ENCODE measurements at places on chromosomes 2 and 18. TPM values are rescaled to one million over a fixed set of nuclear protein-coding genes. Genes with fewer than 3 reads are reported as not detected.
A peak's percentile ranks its signal among the peaks of the same experiment; 100 is the strongest.

GRCh38 chr2:19664646-19665045 lies 237.1 kb downstream of the TTC32 start:
- no peaks in the 10 kb centered on the region for H3K36me3 ChIP-seq
- no peak overlapping the region for H3K4me3 ChIP-seq
- H3K4me1 ChIP-seq, result peaks cover 9% of the 10 kb centered on the region
- no peak for DNase-seq
- H3K27me3 ChIP-seq, result peaks cover 15% of the 10 kb centered on the region
- no peak overlapping the region for H3K27ac ChIP-seq

DNA sequence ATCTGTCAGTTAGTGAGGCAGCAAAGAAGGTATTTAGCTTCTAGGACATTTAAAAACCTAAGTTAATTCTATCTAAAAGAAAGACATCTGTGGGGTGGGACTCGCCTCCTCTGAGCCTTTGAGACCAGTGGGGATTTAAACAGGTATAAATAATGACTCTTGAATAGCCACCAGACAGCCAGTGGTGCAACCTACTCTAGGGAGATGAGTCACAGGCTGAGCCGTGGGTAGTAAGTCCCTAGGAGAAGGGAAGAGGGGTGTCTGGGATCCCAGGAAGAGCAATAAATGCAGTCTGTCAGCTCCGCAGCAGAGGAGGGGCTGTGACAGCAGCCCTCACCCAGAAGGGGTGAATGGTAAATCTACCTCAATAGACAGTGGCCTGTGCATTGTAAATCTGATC lies 43.1 kb upstream of the GALNT3 start:
- H3K4me3 ChIP-seq, result no peak overlapping the region
- peaks cover 14% of the 10 kb centered on the region for H3K4me1 ChIP-seq
- no peak for DNase-seq
- H3K27ac ChIP-seq, result no peak overlapping the region
- H3K36me3 ChIP-seq, result peaks cover 3% of the 10 kb centered on the region
- no peaks in the 10 kb centered on the region for H3K27me3 ChIP-seq

- H3K4me3 ChIP-seq, result no peak overlapping the region
- peaks cover 5% of the 10 kb centered on the region for H3K36me3 ChIP-seq
- H3K4me1 ChIP-seq, result peaks cover 78% of the 10 kb centered on the region
- no peak for DNase-seq
- H3K27me3 ChIP-seq, result no peaks in the 10 kb centered on the region
Measured at GRCh38 chr2:58957188-58957840, 716.2 kb upstream of the FANCL start.

- H3K27me3 ChIP-seq, result no peaks in the 10 kb centered on the region
- no peaks in the 10 kb centered on the region for H3K36me3 ChIP-seq
- peaks cover 46% of the 10 kb centered on the region for H3K4me1 ChIP-seq
- H3K27ac ChIP-seq, result no peak overlapping the region
- no peak for DNase-seq
- no peak overlapping the region for H3K4me3 ChIP-seq
Measured at GRCh38 chr2:207161247-207162123, 4.3 kb downstream of the KLF7 start.

DNA sequence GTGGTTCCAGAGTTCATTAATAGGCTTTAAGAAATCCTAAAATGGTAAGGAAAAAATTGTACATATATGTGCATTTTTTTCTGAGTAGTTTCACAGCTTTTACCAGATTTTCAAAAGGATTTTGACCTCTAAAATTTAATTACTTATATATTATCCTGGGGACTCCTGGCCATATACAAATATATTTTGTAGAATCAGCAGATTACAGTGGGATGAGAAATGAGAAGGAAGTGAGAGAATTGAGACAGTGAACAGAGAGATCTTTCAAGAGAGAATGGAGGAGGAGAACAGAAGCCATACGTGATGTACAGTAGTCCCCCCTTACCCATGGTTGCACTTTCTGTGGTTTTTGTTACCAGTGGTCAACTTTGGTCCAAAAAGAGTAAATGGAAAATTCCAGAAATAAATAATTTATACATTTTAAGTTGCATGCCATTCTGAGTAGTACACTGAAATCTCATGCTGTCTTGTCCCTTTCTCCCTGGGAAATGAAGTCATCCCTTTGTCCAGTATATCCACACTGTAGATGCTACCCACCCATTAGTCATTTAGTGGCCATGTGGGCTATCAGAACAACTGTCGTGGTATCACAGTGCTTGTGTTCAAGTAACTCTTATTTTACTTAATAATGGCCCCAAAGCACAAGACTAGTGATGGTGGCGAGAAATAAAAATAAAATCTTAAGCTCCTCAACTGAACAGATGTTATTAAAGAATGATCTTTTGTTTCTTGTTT lies 130.4 kb upstream of the MYO3B start:
- no peak for DNase-seq
- H3K27me3 ChIP-seq, result no peaks in the 10 kb centered on the region
- no peak overlapping the region for H3K27ac ChIP-seq
- H3K4me1 ChIP-seq, result no peaks in the 10 kb centered on the region
- peaks cover 22% of the 10 kb centered on the region for H3K36me3 ChIP-seq

GRCh38 chr2:143219266-143219665 lies 90.0 kb downstream of the ARHGAP15 start:
- H3K36me3 ChIP-seq, result no peaks in the 10 kb centered on the region
- H3K4me1 ChIP-seq, result no peaks in the 10 kb centered on the region
- H3K4me3 ChIP-seq, result no peak overlapping the region
- H3K27ac ChIP-seq, result no peak overlapping the region

- no peaks in the 10 kb centered on the region for H3K27me3 ChIP-seq
- DNase-seq, result no peak
- no peak overlapping the region for H3K4me3 ChIP-seq
- H3K4me1 ChIP-seq, result no peaks in the 10 kb centered on the region
Measured at GRCh38 chr2:214127170-214127569, 283.7 kb upstream of the VWC2L start.

DNA sequence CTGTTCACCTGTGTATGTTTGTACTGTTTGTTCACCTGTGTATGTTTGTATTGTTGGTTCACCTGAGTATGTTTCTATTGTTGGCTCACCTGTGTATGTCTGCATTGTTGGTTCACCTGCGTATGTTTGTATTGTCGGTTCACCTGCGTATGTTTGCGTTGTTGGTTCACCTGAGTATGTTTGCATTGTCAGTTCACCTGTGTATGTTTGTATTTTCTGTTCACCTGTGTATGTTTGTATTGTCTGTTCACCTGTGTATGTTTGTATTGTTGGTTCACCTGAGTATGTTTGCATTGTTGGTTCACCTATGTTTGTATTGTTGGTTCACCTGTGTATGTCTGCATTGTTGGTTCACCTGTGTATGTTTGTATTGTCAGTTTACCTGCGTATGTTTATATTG lies 14.6 kb downstream of the ADI1 start:
- DNase-seq, result no peak
- H3K36me3 ChIP-seq, result peaks cover 37% of the 10 kb centered on the region
- no peak overlapping the region for H3K4me3 ChIP-seq
- no peak overlapping the region for H3K27ac ChIP-seq

GRCh38 chr2:111157798-111158197 lies 37.1 kb downstream of the BCL2L11 start:
- H3K27ac ChIP-seq, result no peak overlapping the region
- H3K4me3 ChIP-seq, result no peak overlapping the region
- no peaks in the 10 kb centered on the region for H3K27me3 ChIP-seq
- H3K36me3 ChIP-seq, result peaks cover 22% of the 10 kb centered on the region

DNA sequence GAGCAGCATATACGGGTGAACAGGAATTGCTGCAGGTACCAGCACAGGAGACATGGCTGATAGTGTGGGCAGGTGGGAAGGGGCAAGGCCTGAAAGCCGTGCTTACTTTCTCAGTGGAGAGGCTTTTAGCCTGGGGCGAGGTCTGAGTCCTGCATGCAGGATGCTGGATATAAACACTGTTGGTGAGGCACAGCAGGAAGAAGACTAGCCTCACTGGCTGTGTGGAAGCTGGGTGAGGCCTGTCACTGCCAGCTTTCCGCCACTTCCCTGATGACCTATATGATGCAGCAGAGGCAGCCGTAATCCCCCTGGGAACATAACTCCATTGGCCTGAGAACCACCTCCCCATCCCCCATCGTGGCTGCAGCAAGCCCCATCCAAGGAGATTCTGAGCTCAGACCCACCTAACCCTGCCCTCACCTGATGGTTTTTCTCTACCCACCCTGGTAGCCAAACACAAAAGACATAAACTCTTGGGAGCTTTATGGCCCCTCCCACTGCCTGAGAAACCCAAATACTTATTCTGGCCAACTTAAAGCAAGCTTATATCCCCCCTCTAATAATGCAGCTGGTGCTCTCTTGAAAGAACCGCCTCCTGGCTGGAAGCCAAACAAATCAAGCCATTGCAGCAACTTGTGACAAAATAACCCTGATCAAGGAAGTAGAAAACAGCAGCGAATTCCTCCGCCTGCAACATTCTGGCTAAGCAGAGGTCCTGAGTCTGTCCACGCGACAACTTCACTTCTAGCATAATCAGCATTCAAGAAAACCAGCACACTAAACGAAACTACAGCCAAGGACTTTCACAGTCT lies 54.6 kb upstream of the DSC1 start:
- peaks cover 17% of the 10 kb centered on the region for H3K36me3 ChIP-seq
- no peaks in the 10 kb centered on the region for H3K27me3 ChIP-seq
- H3K4me1 ChIP-seq, result peaks cover 23% of the 10 kb centered on the region
- H3K4me3 ChIP-seq, result no peak overlapping the region

- H3K4me1 ChIP-seq, result peaks cover 4% of the 10 kb centered on the region
- H3K27ac ChIP-seq, result no peak overlapping the region
- peaks cover 14% of the 10 kb centered on the region for H3K36me3 ChIP-seq
- DNase-seq, result no peak
- no peak overlapping the region for H3K4me3 ChIP-seq
Measured at GRCh38 chr2:42744545-42745082, 19.3 kb downstream of the OXER1 start.

GRCh38 chr2:238525990-238526389 lies 99.3 kb downstream of the ASB1 start:
- peaks cover 5% of the 10 kb centered on the region for H3K36me3 ChIP-seq
- H3K4me3 ChIP-seq, result no peak overlapping the region
- H3K27ac ChIP-seq, result no peak overlapping the region
- peaks cover 16% of the 10 kb centered on the region for H3K4me1 ChIP-seq
- no peak for DNase-seq

GRCh38 chr18:78895207-78896001 lies 84.2 kb upstream of the SALL3 start:
- H3K27ac ChIP-seq, result no peak overlapping the region
- H3K4me3 ChIP-seq, result no peak overlapping the region
- H3K27me3 ChIP-seq, result peaks cover 11% of the 10 kb centered on the region
- H3K4me1 ChIP-seq, result no peaks in the 10 kb centered on the region
- H3K36me3 ChIP-seq, result no peaks in the 10 kb centered on the region

DNA sequence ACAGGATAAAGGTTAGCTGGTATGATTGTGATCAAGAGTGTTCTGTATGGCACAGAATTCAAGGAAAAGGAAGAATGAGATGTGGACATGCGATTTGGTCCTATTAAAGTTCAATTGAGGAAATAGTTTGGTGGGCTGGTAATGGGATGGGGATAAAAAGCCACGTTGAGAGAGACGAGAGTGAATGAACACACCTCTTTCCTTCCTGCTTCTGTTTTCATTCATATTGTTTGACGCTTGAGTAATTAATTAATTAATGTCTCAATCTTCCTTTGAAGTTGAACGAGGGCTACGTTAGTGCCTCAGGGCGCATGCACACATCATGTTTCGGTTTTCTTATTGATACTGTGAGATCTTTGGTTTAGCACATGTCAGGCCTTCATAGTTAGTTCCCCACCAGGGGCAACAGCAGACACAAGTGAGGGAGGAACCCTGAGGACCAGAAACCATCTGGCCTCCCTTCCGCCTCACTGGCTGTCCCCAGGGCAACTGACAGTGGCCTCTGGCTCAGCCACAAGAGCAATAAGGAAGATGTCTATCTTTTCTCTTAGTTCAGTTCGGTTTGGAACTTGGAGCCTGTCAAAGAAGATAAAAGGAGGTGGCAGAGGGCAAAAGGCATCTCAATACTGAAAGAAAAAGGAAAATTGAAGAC lies 116.0 kb downstream of the LIPG start:
- peaks cover 21% of the 10 kb centered on the region for H3K4me1 ChIP-seq
- no peak overlapping the region for H3K4me3 ChIP-seq
- DNase-seq, result no peak
- peaks cover 9% of the 10 kb centered on the region for H3K27me3 ChIP-seq
- no peaks in the 10 kb centered on the region for H3K36me3 ChIP-seq

GRCh38 chr2:205267323-205267722 lies 415.0 kb upstream of the NRP2 start:
- no peaks in the 10 kb centered on the region for H3K36me3 ChIP-seq
- no peaks in the 10 kb centered on the region for H3K27me3 ChIP-seq
- H3K4me1 ChIP-seq, result peaks cover 8% of the 10 kb centered on the region
- DNase-seq, result no peak
- no peak overlapping the region for H3K27ac ChIP-seq

GRCh38 chr2:169005080-169005598 lies 26.0 kb downstream of the ABCB11 start:
- no peak overlapping the region for H3K27ac ChIP-seq
- DNase-seq, result no peak
- peaks cover 5% of the 10 kb centered on the region for H3K4me1 ChIP-seq
- H3K36me3 ChIP-seq, result peaks cover 2% of the 10 kb centered on the region
- H3K4me3 ChIP-seq, result no peak overlapping the region

GRCh38 chr2:207437524-207438143 lies 92.1 kb upstream of the CREB1 start:
- H3K36me3 ChIP-seq, result no peaks in the 10 kb centered on the region
- DNase-seq, result no peak
- no peak overlapping the region for H3K4me3 ChIP-seq
- no peak overlapping the region for H3K27ac ChIP-seq
- H3K4me1 ChIP-seq, result peaks cover 12% of the 10 kb centered on the region

DNA sequence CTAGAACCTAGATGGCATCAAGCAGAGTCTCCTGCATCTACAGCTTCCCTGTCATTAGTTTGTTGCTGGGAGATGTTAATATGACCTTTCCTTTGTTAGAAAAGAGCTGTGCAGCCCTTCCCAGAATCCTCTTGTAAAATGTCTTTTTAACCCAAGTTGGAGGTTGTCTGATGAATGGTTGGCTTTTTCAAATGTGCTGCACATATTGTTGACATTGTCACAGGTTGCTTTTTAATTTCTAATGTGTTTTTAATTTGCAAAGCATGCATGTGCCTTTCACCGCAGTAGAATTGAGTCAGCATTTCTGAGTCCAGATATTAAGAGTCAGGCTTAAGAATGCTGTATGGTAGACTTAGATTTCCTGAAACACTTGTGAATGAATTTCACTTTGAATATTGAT lies 120.8 kb downstream of the GREB1L start:
- peaks cover 34% of the 10 kb centered on the region for H3K4me1 ChIP-seq
- H3K4me3 ChIP-seq, result no peak overlapping the region
- no peak overlapping the region for H3K27ac ChIP-seq
- no peak for DNase-seq
- H3K36me3 ChIP-seq, result no peaks in the 10 kb centered on the region
- H3K27me3 ChIP-seq, result no peaks in the 10 kb centered on the region

GRCh38 chr2:19883486-19883885 lies 18.3 kb downstream of the TTC32 start:
- H3K27me3 ChIP-seq, result peaks cover 9% of the 10 kb centered on the region
- H3K27ac ChIP-seq, result no peak overlapping the region
- no peak overlapping the region for H3K4me3 ChIP-seq
- DNase-seq, result peak; percentile 11
- H3K4me1 ChIP-seq, result peaks cover 4% of the 10 kb centered on the region

Gene RRM2
- 32.7 TPM for total RNA-seq

Gene RNF181
- total RNA-seq, result 76.6 TPM

Gene CYBRD1
- 47.7 TPM for total RNA-seq

Gene UGT1A10
- not detected for total RNA-seq

Gene ARHGAP15
- 0.38 TPM for total RNA-seq

Gene PID1
- total RNA-seq, result 2.1 TPM

All from mesothelial cell of epicardium (in vitro differentiated cells).